MCF 10A (cell line): ENCODE measurements at places on chromosomes 2 and 18. TPM values are rescaled to one million over a fixed set of nuclear protein-coding genes. Genes with fewer than 3 reads are reported as not detected.

GRCh38 chr2:240348522-240348921, 86.9 kb upstream of the GPC1 start:
- H3K27ac ChIP-seq, result no peak overlapping the region
- H3K36me3 ChIP-seq, result no peaks in the 10 kb centered on the region
- no peaks in the 10 kb centered on the region for H3K27me3 ChIP-seq
- H3K4me1 ChIP-seq, result no peaks in the 10 kb centered on the region

DNA sequence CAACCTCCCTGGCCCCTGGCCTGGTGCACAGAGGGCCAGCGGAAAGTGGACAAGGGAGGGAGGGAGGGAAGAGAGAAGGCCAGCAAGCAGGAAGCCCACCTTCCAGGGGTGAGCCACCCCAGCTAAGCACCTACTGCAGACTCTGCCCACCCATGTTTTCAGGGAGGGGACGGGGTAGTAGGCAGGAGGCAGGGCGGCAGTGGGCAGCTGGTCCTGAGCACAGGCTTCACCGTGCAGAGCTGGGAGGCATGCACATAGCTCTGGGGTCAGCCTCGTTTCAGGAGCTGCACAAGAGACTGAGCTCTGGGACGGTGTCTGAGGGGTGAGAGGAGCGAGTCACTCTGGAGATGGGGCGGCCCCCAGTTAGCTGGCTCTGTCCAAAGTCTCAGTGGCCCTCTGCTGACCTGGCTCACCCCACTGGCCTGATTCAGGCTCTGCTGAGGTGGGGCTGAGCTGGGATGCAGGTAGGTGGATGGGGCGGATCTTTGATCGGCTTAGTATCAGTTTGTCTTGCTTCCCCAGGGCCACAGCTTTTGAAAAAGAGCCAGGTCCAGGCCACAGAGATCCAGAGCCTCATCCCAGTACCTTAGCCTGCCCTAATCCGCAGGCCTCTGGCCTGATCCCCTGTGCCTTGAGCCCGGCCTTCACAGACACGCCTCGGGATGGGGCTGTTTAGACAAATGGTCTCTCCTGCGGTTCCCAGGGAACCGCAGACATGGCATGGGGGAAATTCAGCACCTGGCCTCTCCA, 3.7 kb downstream of the NMUR1 start:
- no peaks in the 10 kb centered on the region for H3K27me3 ChIP-seq
- no peak overlapping the region for H3K27ac ChIP-seq
- H3K4me1 ChIP-seq, result no peaks in the 10 kb centered on the region
- no peak overlapping the region for H3K4me3 ChIP-seq
- no peaks in the 10 kb centered on the region for H3K36me3 ChIP-seq
- no peak for DNase-seq

DNA sequence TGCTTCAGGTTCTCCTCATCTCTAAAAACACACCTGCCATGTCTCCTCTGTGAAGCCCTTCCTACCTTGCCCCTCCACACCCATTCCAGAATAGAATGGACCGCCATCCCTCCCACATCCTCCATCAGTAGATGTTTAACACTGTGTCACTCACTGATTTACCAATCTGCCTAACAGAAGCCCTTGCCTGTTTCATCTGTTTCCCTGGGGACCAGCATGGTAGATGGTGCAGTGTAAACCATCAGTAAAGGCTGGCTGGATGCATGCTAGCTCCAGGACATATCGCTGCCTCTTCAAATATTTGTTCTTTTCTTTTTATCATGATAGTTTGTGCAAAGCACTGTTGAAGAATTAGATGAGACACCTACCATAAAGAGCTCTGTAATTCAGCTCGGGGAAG, 271.4 kb downstream of the PIEZO2 start:
- H3K27me3 ChIP-seq, result no peaks in the 10 kb centered on the region
- H3K27ac ChIP-seq, result no peak overlapping the region
- H3K36me3 ChIP-seq, result no peaks in the 10 kb centered on the region
- no peaks in the 10 kb centered on the region for H3K4me1 ChIP-seq
- no peak for DNase-seq
- H3K4me3 ChIP-seq, result no peak overlapping the region

DNA sequence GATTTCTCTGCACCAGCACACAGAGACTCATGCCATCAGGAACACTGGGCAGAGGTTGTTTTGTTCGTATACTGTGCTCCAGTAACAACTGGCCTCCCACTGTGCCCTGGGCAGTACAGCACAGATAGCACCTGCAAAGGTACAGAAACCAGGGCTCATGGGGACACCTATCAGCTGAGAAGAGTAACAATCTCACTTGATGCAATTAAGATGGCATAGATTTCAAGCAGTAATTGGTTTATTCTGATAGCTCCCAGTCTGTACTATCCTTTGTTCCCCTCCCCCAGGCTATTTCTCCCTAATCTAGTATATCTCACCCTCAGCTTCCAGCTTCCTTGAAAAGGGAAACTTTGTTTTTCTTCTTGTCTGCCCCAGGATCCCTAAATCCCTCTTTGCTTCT, 343.9 kb upstream of the MMADHC start:
- no peak overlapping the region for H3K27ac ChIP-seq
- H3K4me1 ChIP-seq, result no peaks in the 10 kb centered on the region
- no peaks in the 10 kb centered on the region for H3K27me3 ChIP-seq
- DNase-seq, result no peak

GRCh38 chr18:46711444-46711863, 45.4 kb downstream of the ST8SIA5 start:
- H3K4me3 ChIP-seq, result no peak overlapping the region
- H3K36me3 ChIP-seq, result no peaks in the 10 kb centered on the region
- H3K27me3 ChIP-seq, result peaks cover 11% of the 10 kb centered on the region
- no peak for DNase-seq
- H3K27ac ChIP-seq, result no peak overlapping the region

DNA sequence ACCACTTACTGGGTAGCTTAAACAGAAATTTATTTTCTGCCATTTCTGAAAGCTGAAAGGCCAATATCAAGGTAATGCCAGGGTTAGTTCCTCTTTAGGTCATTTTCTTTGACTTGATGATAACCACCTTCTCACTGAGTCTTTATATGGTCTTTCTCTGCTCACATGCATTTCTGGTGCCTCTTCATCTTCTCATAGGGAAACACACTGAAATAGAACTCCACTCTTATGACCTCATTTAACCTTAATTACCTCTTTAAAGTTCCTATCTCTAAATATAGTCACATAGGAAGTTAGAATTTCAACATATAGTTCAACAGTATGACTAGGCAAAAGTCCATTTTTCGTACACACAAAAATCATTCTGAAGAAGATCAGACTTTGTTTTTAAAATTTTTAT, 616.8 kb upstream of the VRK2 start:
- no peak overlapping the region for H3K4me3 ChIP-seq

GRCh38 chr18:11494107-11494506, 115.3 kb upstream of the SLC35G4 start:
- H3K27me3 ChIP-seq, result no peaks in the 10 kb centered on the region
- H3K36me3 ChIP-seq, result no peaks in the 10 kb centered on the region
- no peak overlapping the region for H3K4me3 ChIP-seq
- no peak overlapping the region for H3K27ac ChIP-seq

DNA sequence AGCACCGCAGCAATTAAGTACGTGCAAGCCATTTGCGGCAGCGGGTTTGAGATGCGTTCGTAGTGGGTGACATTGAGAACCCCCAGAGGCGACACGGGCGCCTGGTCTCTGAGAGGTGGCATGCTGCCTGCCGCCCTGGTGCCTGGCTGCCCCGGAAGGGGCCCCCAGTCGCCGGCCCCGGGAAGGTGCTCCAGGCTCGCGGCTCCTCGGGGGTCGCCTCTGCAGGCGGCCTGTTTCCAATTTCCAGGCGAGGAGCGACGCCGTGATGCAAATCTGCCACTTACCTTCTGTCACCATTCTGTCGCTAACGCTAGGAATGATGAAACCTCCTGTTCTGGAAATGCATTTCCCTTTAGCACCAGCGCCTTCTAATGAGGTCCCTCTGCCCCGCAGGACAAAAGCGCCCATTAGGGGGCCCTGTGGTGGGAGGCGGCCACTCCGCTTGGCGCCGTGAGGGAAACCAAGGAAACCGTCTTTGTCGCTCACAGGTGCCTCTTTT, 13.0 kb downstream of the KIF5C start:
- no peaks in the 10 kb centered on the region for H3K36me3 ChIP-seq
- DNase-seq, result no peak
- H3K27me3 ChIP-seq, result peaks cover 28% of the 10 kb centered on the region
- H3K4me3 ChIP-seq, result no peak overlapping the region

DNA sequence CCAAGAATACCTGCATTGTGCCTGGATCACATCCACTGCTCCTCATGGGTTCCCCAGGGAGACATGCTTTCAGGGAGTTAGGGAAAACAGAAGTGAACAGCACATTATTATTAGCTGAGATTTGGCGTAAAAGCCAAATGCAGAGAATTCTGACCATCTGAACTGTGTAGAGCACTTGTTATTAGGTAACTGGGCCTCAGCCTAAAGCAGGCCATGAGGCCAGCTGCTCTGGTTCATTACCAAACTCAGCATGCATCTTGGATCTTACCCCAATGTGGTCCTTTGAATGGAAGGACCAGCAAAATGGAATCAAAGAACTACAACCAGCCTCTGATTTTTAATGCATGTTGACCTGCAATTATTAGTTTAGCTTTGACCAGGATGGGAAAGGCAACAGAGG, 322.3 kb downstream of the KCNS3 start:
- H3K4me3 ChIP-seq, result no peak overlapping the region
- H3K36me3 ChIP-seq, result peaks cover 5% of the 10 kb centered on the region
- H3K27me3 ChIP-seq, result peaks cover 15% of the 10 kb centered on the region
- no peak overlapping the region for H3K27ac ChIP-seq
- DNase-seq, result no peak
- no peaks in the 10 kb centered on the region for H3K4me1 ChIP-seq

- no peak overlapping the region for H3K4me3 ChIP-seq
- H3K27me3 ChIP-seq, result peaks cover 11% of the 10 kb centered on the region
- no peak for DNase-seq
- H3K27ac ChIP-seq, result no peak overlapping the region
- no peaks in the 10 kb centered on the region for H3K36me3 ChIP-seq
These were observed 18.7 kb upstream of the DYTN start for GRCh38 chr2:206736935-206737334.

DNA sequence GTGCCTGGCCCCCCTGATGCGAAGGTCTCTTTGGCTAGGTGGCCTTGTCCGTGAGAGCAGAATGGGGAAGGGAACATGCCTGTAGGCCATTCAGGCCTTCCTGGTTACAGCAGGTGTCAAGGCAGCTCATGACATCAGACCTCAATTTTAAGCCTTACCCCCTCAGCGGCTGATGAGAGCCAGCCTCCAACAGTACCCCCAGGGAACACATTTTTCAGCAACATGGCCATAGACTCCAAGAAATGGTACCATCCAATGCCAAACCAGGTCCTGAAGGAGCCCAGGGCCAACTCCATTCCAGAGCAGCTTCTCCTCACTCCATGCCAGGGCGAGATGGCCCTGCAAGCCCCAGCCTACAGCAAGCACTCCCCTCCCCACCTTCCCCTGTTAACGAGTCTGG, 199.2 kb downstream of the SMAD2 start:
- DNase-seq, result no peak
- peaks cover 4% of the 10 kb centered on the region for H3K36me3 ChIP-seq
- H3K4me3 ChIP-seq, result no peak overlapping the region
- H3K27me3 ChIP-seq, result peaks cover 94% of the 10 kb centered on the region

GRCh38 chr18:57466745-57467409, 31.7 kb downstream of the ONECUT2 start:
- DNase-seq, result no peak
- H3K27me3 ChIP-seq, result peaks cover 18% of the 10 kb centered on the region
- no peak overlapping the region for H3K27ac ChIP-seq
- no peaks in the 10 kb centered on the region for H3K4me1 ChIP-seq

DNA sequence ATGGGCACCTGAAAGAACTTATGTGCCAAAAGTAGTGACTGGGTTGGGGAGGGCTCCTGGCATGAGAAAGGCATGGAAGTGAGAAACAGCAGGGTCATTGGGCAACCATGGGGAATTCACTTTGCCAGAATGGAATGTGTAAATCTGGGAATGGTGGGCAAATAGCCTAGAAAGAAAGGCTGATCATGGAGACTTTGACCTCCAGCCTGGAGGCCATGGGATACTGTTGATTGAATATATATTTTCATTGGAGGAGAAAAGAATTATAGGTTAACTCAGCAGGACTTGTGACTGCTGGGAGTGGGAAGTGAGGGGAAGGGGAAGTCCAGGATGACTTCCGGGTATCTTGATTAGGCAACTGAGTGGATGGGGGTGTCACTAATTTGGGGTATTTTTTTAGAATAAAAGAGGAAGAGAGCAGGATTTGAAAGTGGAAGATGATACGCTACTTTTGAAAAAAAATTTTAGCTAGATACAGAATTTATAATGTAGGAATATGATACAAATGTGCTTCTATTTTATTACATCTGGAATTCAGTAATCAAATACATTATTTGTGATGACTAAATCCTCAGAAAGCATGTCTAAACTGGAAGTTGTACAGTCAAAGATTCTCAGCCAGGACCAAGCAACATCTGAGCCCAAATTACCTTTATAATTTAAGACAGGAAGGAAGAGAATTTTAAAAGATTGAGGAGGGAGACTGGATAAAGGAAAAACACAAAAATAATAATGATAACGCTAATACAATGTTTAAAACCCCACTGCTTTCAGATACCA, 116.2 kb downstream of the GATA6 start:
- H3K36me3 ChIP-seq, result no peaks in the 10 kb centered on the region
- DNase-seq, result peak; percentile 47
- H3K4me1 ChIP-seq, result peaks cover 39% of the 10 kb centered on the region
- peak overlapping the region; percentile 15 for H3K4me3 ChIP-seq
- H3K27ac ChIP-seq, result peak overlapping the region; percentile 21

DNA sequence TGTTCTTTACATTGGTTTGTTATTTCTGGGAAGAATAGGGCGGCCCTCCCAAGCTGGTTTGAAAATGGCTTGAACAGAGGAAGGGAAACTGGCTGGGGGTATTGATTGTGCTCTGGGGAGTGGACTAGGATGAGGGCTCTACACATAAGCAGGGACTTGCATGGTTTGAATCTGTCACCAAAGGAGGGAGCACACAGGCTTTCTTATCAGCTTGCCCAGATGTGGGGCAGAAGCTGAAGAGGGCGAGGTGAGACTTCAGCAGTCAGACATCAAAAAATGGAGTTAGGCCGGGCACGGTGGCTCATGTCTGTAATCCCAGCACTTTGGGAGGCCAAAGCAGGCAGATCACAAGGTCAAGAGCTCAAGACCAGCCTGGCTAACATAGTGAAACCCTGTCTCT, 7.2 kb upstream of the RAB12 start:
- H3K27me3 ChIP-seq, result peaks cover 43% of the 10 kb centered on the region
- no peaks in the 10 kb centered on the region for H3K36me3 ChIP-seq
- no peak for DNase-seq
- no peak overlapping the region for H3K4me3 ChIP-seq
- no peak overlapping the region for H3K27ac ChIP-seq

Gene SPOPL
- 15.8 and 17.7 TPM in 2 replicates for total RNA-seq

Gene CELF4
- total RNA-seq, result not detected in 2 replicates

Gene CXCR2
- not detected in 2 replicates for total RNA-seq

Gene ZBTB7C
- 0.42 and 0.69 TPM in 2 replicates for total RNA-seq

Gene AQP12B
- not detected in 2 replicates for total RNA-seq

Gene CACNB4
- total RNA-seq, result 0.29 and 0.49 TPM in 2 replicates

Gene HMSD
- not detected in 2 replicates for total RNA-seq

Gene RNF125
- 3.5 and 6.2 TPM in 2 replicates for total RNA-seq

Gene COPS8
- total RNA-seq, result 249 and 274 TPM in 2 replicates

Gene ADCYAP1
- not detected in 2 replicates for total RNA-seq
